Stimulated activated CD4-positive, alpha-beta T cell treated with anti-CD3 and anti-CD28 coated beads, Interleukin-12 subunit alpha, Interleukin-12 subunit beta, amount 100 ng/mL, for 4 hours (primary cell): ENCODE measurements at places on chromosomes 12 and 14.
A peak's percentile ranks its signal among the peaks of the same experiment; 100 is the strongest.

- DNase-seq: no peak
Observed at GRCh38 chr14:22781301-22781991, 15.0 kb downstream of the OXA1L start.

- DNase-seq: no peak
Observed at GRCh38 chr14:32443890-32444661, 115.0 kb downstream of the AKAP6 start.

DNA sequence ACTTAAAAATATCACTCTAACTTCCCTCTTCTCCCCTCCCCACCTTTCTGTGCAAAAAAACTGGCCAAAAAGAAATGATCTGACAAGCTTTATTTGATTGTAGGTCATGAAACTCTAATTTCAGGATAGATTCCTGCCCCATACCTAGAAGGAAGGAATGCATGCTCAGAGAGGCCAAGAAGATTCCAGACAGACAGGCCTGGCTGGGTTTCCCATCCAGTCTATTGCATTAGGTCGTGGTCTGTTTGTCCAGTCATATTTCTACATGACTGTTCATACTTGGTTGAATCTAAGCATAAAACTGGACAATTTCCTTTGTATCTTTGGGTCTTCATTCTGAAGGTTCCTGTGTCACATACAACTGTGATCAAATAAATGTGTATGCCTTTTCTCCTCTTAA is 20.0 kb upstream of the SLC15A5 start:
- no peak for DNase-seq

DNA sequence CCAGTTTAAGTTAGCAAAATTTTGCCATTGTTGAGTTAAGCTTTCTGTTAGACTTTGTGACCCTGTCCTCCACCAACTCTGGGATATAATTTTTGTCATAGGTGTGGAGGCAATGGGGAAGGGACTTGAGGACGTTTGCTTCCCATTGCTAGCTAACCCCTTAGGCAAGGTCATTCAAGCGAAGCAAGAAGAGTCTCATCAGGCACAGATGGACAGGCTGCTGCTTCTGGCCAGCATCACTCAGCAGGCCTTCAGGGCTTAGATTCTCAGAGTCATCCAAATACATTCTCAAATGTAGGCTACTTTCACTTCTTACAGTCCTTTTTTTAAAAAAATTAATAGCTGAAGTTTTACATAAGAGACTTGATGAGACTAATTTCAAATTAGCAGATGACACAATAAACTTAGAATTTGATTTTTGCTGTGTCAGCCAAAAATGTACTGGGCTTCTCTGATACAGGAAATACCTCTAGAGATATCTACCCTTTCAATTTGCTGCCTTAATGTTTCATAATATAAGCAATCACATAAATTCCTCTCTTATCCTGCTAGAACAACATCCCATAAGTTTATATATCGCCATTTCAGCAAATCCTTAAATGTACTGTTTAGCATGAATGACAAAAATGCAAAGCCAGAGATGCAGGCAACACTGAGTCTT is 875.2 kb downstream of the FLRT2 start:
- DNase-seq: no peak

DNA sequence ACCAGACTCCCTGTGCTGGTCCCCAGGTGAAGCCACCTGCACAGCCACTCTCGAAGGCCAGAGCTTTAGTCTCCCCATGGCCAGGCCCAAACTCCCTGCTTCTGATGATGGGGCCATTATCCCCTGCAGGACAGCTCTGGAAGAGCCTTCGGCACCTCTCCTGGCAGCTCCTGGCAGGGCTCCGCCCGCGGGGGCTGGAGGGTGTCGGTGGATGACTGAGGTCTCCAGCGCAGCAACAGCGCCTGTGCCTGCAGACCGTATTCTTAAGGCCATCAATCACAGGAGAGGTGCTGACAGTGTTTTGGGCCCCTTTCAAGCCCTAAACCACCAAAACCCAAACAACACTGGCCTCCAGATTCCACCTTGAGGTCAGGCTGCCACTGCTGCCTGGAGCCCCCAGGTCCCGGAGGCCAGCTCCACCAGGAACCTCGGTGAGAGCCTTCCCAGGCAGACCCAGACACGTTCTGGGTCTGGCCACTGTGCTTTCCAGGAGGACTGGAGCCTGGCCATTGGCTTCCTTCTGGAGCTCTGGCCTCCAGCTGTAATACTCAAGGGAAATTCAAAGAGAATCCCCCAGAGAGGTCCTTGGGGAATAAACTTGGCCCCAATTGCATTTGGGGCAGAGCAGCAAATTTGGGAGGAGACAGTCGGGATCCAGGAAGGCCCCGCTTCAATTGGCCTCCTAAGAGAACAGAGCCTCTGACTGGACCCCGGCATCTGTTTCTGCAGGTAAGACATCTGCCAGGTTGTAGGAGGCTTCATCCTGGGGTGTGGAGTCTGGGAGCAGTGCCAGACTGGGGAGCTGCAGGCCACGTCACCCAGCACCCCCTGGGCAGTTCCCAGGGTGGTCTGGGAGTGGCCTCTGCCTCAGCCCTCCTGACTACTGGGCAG is 210.6 kb upstream of the RTL1 start:
- no peak for DNase-seq

DNA sequence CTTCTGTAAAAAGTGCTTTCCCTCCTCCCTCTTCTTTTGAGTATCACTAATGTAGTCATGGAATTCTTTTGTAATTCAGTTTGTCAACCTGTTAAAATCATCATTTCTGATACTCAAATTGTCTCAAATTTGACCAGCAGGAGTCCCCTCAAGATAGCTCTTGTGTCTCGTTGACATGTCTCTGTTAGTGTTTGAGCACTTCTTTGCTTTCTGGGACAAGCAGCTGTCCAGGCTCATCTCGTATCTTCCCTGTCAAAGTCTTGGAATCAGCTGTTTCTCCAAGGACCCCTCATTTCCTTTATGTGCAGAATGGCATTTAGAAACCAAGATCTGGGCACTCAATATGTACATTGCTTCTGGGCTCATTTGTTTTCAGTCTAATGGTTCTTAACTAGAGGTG is 10.7 kb downstream of the CIPC start:
- no peak for DNase-seq

- no peak for DNase-seq
Observed at GRCh38 chr12:96824838-96825236, 82.2 kb upstream of the NEDD1 start.

GRCh38 chr14:98513558-98513957 is 758.4 kb downstream of the BCL11B start:
- no peak for DNase-seq

- peak; percentile 51 for DNase-seq
Observed at GRCh38 chr12:112992541-112993398, 14.5 kb downstream of the OAS2 start.

GRCh38 chr12:16072678-16073077 is 161.5 kb downstream of the DERA start:
- no peak for DNase-seq

GRCh38 chr14:104687601-104688504 is 1.6 kb upstream of the INF2 start:
- DNase-seq: no peak

- no peak for DNase-seq
Observed at GRCh38 chr14:63614679-63615363, 26.9 kb downstream of the WDR89 start.

GRCh38 chr14:31024010-31024480 is 1.4 kb upstream of the AP4S1 start:
- no peak for DNase-seq

DNA sequence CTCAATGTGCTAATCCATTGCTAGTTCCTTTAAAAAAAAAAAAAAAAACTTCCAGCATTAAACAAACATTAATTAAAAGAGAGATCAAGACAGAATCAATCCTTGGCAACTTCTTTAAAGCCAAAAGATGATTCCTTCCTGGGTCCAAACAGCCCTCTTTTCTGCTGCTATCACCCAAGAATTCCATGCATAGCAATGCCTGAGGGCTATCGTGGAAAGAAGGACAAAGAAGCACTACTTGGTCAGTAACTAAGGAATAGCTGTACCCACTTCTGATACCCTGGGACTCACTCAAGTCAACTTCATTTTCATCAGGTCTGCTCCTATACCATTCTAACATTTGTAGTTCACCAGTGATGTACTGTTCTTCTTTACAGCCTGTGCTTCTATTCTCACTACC is 51.8 kb downstream of the SLC38A2 start:
- DNase-seq: no peak

DNA sequence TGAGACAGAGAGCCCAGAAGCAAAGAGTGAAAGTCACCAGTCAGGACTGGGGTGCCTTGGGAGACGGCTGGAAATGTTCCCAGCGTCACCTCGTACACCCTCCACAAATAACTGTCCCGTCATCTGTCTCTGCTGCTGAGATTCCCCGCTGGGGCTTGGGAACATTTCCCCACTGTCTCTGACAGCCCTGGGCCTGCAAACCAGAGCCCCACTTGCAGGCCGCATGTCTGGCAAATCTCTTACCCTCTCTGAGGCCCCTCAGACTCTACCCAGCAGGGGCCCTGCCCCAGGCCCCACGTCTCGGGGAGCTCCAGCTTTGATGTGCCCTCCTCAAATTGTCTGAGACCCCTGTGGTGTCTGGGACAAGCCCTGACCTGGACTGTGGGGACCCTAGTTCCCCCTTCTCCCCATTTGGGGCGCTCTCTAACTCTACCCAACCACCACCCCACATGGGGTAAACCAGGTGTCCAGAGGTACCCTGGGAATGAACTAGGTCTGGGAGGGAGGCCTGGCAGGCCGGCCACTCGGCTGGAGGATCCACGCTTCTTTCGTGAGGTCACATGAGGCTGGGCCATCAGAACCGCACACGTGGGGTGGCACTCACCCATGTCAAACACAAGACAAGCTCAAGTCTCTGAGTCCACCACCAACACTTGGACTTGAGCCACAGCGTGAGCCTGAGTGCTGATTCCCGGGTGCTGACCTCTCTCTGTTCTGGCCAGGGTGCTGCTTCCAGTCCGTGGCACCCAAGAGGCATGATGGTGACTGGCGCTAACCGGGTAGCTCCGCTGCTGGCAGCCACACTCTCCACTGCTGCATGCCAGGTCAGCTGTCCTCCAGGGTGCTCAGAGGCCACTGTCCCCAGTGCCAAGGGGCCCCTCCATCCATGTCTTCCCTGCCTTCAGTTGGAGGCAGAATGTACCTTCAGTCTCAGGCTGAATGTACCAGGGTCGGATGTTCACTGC is 59.8 kb downstream of the DIO3 start:
- no peak for DNase-seq

DNA sequence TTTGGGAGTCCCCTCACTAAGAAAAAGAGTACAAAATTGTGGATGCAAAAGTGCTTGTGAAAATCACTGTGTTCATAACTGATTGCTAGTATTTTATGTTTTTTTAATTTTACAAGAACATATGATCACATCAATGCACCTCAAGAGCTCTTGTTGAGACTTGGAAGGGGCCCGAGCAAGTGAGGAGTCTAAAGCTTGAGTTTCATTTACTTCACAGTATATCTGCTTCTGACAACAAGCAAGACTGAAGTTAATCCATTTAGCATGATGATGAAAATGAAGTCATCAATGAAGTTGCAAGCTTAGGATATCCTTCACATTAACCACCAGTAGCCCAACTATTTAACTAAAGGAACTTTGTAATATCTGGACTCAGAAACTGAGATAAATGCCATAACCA is 182.5 kb upstream of the DIO2 start:
- no peak for DNase-seq

- peak; percentile 13 for DNase-seq
Observed at GRCh38 chr12:15268927-15269552, 47.8 kb upstream of the RERG start.

DNA sequence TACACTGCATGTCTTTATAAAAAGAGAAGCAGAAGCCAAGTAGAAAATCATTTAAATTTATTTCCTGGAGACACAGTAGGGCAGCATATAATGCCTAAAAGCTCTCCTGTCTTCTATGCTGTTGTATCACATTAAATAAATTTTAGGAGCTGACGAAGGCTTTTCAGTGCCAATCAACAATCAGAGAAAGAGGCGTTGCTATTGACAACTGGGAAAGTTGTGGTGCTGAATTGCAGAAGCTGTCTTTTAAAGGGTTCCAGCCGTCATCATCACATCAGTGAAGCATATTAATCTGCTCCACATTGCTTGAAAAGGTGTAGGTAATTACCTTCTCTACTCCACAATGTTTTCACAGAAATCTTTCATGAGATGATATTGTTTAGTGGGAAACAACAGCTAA is 103.9 kb downstream of the FSCB start:
- DNase-seq: no peak

GRCh38 chr12:19018302-19018970 is 111.1 kb upstream of the PLEKHA5 start:
- DNase-seq: no peak

- no peak for DNase-seq
Observed at GRCh38 chr12:53476769-53477209, 22.5 kb downstream of the MAP3K12 start.

DNA sequence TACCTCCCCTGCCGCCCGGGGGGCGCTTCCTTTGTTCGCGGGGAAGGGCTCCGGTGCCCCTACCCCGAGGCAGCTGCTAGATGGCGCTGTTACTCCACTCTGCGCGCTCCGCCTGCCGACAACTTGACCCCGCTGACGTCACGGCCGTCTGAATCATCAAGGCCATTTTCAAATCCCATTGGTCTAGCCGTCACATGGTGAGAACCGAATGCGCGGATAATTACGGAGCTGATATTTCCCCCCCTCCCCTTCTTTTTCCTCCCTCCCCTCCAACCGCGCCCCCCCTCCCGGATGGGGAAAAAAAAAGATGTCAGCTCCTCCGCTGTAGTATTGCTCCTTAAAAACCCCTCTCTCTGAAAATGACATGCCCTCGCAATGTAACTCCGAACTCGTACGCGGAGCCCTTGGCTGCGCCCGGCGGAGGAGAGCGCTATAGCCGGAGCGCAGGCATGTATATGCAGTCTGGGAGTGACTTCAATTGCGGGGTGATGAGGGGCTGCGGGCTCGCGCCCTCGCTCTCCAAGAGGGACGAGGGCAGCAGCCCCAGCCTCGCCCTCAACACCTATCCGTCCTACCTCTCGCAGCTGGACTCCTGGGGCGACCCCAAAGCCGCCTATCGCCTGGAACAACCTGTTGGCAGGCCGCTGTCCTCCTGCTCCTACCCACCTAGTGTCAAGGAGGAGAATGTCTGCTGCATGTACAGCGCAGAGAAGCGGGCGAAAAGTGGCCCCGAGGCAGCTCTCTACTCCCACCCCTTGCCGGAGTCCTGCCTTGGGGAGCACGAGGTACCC is at the start of gene HOXC10:
Gene HOXC10, plus strand, starts transcription at position 246 of the 791 bp plus-strand sequence. Its CDS starts 114 bp downstream, at position 360.
- peak; percentile 80 for DNase-seq

DNA sequence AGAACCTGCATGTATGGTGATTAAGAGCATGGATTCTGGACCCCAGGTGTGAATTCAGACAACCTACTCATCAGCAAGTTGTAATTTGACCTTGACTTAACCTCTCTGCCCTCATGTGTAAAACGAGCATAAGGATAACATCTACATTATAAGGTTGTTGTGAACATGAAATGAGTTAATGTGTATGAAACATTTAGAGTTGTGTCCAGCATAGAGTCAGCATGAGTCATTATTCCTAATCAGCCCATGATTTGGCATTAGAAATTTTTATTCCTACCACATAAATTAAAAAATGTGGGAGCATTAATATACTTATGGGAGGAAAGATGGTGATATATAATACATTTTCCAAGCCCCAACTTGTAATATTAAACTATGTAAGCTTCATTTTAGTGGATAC is 95.9 kb upstream of the DDHD1 start:
- no peak for DNase-seq
